ENCODE measurements at places on chromosomes 4 and X. TPM values are rescaled to one million over a fixed set of nuclear protein-coding genes. Genes with fewer than 3 reads are reported as not detected.

The NAP1L3 gene
- total RNA-seq, result 2.9 TPM

The CYBB gene
- total RNA-seq, result not detected

The ITM2A gene
- total RNA-seq, result 0.14 TPM

The CC2D2A gene
- total RNA-seq, result 23.2 TPM

The CENPVL3 gene
- total RNA-seq, result not detected

The ALB gene
- 0.09 TPM for total RNA-seq

The MTNR1A gene
- not detected for total RNA-seq

The C4orf36 gene
- total RNA-seq, result 0.28 TPM

The ERAS gene
- not detected for total RNA-seq

The UGT2B11 gene
- not detected for total RNA-seq

The MSN gene
- total RNA-seq, result 104 TPM

The MAGEA1 gene
- 0.14 TPM for total RNA-seq

The PLP1 gene
- total RNA-seq, result 0.18 TPM

The FAM241A gene
- 0.85 TPM for total RNA-seq

The GEMIN8 gene
- total RNA-seq, result 21.2 TPM

The FAM236A gene
- total RNA-seq, result not detected
